D341Med (cell line): ENCODE measurements at places on chromosomes 4 and X.

GRCh38 chr4:12146339-12146738, 717.6 kb upstream of the HS3ST1 start:
- no peak for DNase-seq

- no peak for DNase-seq
These were observed 140.7 kb upstream of the PSAPL1 start for GRCh38 chr4:7575426-7575825.

GRCh38 chr4:134027931-134028330, 173.7 kb downstream of the PABPC4L start:
- no peak for DNase-seq

- no peak for DNase-seq
These were observed 131.7 kb upstream of the PCDH18 start for GRCh38 chr4:137664046-137664387.

GRCh38 chrX:104270212-104270611, 15.5 kb upstream of the ESX1 start:
- no peak for DNase-seq

DNA sequence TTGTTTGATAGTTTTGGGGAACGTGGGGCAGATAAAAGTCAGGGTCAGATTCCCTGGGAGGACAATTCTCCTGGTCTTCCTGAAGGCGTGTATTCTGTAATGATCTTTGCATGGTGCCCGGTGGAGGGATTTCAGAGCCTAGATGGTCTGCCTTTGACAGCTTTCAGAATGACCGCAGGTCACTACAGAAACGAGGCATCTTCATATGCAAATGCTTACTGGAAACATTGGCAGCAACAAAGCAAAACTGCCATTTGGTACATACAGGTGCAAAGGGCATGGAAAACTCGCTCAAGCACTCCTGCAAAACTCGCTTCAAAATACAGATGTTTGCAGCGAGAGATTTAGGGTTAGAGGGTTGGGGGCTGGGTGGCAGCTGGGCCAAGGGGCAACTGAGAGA, 8.8 kb downstream of the C4orf50 start:
- no peak for DNase-seq
